ENCODE measurements at places on chromosomes 7 and 10. TPM values are rescaled to one million over a fixed set of nuclear protein-coding genes. Genes with fewer than 3 reads are reported as not detected.

DNA sequence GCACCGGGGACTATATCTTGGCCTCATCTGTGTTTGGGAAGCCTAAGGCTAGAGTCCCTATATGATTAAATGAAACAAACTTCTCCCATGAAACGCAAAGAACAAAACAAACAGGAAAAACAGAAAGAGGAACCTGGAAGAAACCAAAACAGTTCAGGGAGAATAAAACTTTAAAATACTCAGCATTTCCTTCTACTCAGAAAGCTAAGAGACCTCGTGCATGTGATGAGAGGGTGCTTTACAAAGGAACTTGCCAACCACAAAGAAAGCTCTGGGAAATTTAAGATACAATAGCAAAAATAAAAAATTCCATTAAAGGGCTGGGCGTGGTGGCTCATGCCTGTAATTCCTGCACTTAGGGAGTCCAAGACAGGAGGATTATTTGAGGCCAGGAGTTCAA, 6.9 kb downstream of the PILRA start:
- no peak for DNase-seq

DNA sequence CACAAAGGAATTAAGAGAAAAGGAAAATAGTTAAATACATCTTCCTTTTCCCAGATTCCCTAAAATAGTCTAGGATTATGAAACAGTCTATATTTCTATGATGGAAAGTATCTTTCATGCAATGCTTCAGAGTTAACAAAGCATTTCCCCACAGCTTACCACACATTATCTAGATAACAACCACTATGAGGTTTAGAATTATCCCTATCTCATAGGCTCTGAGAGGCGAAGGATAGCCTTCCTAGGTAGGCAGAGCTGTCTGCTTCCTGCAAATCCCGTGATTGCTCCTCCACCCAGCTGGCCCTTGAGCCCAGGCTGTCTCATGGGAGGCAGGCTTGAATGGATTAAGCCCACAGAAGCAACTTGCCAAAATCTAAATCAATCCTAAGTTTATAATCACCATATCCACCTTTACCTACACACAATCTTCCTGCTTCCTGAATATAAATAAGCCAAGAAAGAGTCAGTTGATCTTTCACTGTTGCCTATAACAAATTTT, 321.4 kb upstream of the AOAH start:
- no peak for DNase-seq

DNA sequence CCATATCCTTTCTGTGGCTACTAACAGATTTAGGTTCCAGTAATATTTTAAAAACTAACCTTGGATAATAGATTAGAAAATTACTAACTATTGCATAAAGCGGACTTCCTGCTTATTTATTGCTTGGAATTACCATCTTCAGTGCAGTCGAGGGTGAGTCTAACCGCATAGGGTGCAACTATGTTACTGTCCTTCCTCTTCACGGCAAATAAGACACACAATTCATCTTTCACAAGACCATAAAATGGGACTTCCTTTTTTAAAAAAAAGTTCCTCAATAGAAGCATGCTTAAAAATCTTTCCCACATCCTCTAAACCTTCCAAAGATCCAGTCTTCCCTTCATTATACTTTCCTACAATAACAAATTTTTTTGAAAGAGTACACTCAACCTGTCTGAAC, 2.1 kb downstream of the SLC25A40 start:
- no peak for DNase-seq

DNA sequence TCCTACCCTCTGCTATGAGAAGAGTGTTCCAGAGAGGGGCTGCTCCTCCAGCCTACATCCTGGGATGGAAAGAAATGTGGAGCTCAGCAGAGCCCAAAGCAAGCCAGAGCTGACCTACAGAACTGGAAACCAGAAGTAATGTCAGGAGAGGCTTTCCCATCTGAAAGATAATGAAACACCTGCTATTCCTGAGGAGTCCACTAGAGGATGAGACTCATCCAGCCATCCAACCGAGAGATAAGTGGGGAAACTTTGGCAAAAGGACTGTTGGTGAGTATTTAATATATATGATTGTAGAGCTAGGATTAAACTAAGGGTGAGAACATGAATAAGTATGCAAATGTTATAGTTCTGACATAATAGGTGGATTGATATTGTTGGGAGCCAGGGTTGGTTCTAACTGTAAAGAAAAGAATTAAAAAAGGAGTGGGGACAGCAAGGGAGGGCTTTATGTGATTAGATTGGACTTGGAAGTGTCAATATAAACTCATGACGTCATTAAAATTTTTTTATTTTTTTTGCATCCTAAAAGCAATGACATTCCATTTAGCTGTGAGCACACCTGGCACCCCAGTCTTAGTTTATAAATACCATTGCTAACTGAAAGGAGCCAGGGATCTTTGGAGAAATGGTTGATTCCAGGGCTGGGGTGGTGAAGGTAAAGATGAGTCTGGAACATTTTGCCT, 312.8 kb upstream of the NFE2L3 start:
- no peak for DNase-seq

- no peak for DNase-seq
Measured at GRCh38 chr7:137388916-137389315, 45.4 kb upstream of the PTN start.

DNA sequence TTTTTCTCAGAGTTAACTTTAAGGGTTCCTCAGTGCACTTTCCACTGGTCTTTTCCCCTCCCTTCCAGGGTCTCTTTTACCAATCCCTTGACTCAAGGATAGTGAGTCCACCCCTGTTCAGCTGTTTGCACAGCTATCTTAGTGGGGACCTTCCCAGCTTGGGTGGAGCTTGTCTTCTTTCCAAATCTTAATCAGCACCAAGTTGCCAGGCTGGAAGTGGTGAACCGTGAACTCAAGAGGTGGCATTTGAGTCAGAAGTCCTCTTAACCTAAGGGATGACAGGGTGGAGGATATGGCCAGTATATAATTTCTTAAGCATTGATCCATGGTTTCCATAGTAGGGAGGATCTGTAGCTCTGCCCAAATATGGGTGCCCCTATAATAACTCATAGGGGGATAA, 25.0 kb downstream of the MAPK8 start:
- no peak for DNase-seq

GRCh38 chr7:146565872-146566271, 449.3 kb downstream of the CNTNAP2 start:
- no peak for DNase-seq

- no peak for DNase-seq
Measured at GRCh38 chr10:76454506-76455140, 1023.2 kb downstream of the LRMDA start.

DNA sequence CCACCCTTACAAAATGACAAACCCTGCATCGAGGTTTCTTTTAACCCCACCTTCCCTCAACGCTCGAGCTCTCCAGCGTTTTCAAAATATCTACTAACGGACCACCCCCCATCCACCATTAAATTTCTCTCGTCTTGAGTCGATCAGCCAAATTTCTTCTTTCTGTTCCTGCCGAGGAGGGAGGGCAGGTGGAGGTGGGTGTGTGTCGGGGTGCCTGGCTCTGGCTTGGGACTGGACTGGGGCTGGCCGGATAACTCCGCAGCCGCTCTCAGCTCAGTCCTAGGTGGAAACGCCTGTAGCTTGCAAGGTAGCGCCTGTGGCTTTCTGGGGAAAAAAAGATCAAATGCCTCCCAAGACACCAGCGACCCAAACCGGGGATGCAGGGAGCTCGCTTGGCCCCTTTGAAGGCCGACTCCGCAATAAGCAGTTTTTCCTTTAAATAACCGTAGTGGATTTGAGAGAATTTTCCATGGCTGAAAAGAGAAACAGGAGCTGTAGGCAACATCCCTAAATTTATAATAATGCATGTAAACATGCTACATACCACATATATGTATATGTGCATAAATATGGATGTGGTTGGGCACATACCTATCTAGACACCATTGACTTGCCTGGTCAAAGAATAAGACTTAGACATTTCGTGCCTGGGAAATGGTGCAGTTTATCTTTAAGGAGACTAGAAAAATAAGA, 1.9 kb upstream of the TMEM178B start:
- no peak for DNase-seq

GRCh38 chr7:78794101-78794500, 659.4 kb downstream of the MAGI2 start:
- peak; percentile 29 for DNase-seq

DNA sequence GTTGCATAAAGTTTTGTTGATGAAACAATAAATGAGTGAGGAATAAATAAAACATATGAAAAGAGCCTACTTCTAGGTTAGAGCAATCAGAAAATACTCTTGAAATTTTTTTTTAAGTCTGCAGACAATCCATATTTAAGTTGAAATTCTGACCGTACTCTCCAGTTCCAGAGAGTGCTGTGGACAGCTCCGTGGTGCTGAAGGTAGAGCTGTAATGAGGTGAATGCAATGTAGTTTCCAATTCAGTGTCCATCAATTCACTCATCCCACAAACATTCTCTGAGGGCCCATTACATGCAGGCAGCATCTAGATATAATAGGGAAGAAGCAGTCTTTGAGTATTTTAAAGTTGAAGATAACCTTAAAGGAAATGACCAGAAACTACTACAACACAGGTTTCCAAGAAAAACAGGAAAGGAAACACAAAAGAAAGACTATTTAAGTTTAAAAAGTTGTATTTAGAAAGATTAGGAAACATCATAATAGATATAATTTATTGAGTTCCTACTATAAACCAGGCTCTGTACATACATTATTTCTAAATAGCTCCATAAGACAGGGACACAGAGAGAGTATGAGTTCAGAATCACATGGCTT, 44.0 kb upstream of the CRTAC1 start:
- DNase-seq, result peak; percentile 2

GRCh38 chr10:100812978-100813377, 67.6 kb downstream of the PAX2 start:
- DNase-seq, result no peak

DNA sequence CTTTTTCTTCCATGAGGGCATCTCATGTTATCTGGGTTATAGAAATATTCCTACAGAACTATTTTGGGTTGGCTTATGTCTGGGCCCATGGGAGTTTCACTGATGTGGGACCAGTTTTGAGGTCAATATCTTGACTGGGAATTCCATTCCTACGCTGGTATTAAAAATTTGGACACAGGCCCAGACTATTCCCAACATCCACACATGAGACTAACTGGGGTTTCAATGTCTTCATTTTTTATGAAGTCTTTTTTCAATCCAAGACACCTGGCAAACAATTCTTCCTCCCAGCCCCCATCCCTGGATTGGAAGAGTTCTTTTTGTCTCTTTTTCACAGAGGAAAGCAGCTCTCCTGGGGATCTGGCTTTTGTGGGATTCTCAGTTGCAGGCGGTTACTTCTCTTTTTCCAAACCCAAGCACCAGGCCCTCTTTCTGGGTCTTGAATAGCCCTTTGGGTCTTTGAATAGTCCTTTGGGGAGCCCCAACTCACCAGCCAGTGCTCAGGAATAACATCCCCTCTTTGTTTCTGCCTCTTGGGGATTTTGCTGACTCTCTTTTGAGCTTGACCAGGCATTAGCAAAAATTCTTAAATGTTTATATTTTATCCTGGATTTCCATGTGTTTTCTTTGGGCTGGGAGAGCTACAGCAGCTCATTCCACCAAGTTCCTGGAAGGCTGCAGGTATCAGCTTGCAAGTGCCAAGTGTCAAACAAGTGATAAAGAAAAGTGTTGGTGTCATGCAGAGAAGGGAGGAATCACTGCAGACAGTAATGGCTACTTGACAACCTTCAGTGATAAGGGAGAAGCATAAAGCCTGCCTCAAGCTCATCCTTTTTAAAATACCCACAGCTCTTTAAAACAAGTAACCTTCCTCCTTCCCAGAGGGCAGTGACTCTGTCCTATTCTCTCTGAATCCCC, 234.3 kb downstream of the ADAM12 start:
- peak; percentile 86 for DNase-seq

DNA sequence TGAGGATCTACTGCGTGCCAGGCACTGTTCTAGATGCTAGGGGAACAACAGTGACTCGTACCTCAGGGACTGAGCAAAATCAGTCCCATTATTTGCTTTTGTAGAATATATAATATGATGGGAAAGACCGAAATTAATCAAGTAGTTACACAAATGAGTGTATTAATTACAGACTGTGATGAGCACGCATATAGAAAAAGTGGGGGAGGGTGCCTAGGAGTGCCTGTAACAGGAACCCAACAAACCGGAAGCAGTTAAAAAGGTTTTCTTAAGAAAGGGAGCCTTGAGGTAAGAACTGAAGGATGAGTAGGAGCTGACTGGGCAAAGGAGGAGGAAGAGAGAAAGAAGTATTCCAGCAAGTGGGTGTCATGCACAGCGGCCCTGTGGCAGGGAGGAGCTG, 28.2 kb upstream of the IL6 start:
- DNase-seq, result no peak

DNA sequence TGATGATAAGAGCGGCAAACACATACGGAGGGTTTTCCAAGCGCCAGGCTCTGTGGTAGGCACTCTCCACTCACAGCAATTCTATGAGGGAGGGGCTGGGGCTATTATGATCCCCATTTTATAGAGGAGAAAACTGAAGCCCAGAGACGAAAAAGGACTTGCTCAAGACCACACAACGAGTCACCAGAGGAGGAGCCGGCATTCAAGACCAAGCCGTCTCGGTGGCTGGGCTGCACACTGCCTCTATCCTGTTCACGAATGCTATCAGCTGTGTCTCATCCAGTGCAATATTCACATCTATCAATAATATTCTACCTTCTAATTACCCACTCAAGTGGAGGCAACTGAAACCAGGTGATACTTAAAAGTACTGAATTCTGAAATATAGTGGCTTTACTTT, 67.8 kb upstream of the NMT2 start:
- DNase-seq, result peak; percentile 15

- DNase-seq, result no peak
Measured at GRCh38 chr7:3196629-3197400, 104.2 kb upstream of the SDK1 start.

DNA sequence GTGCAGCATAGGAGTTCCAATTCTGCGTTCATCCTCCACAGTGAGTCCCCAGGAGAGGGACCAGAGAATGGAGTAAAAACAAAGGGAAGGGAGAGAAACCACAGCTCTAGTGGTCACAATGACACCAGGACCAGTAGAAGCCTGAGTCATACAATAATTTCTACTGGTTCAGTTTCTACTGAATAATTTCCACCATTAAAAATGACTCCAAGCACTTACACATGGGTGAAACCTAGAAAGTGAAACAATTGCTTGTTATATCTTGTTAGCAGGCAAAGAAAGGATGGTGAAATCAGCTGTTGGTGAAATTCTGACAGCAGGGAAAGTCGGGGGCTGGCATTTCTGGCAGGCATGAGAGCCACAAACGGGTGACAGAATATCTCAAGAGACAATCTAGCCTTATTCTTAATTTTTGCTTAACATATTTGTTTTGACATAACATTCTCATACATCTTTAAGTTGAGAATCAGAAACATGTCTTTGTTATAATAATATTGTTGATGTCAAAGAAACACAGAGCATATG, 1065.8 kb upstream of the C7orf33 start:
- DNase-seq, result no peak

DNA sequence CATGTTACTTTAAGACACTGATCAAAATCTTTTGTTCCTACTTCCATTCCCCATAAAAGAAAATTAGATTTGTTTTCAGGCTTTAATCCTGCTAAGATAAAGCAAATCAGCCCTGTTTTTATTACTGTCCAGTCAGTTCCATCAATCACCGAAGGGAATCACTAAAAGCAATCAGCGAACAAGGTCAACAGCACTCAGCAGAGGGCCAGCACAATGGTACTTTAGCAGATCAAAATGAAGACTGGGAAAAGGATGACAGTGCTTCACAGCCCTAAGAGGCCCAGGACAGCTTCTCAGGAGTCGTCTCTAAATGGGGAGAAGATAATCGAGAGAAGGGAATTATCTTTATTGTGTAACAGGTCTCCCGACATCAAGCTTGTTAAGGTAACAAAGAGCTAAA, 32.7 kb downstream of the SEM1 start:
- no peak for DNase-seq

GRCh38 chr7:117828825-117829224, 44.4 kb downstream of the CTTNBP2 start:
- peak; percentile 37 for DNase-seq

- DNase-seq, result no peak
Measured at GRCh38 chr10:78916227-78916626, 152.5 kb upstream of the ZMIZ1 start.

Gene SPDYE2
- not detected for total RNA-seq

Gene ASAH2
- 2.4 TPM for total RNA-seq
